ENCODE measurements at places on chromosomes 7 and 10.

DNA sequence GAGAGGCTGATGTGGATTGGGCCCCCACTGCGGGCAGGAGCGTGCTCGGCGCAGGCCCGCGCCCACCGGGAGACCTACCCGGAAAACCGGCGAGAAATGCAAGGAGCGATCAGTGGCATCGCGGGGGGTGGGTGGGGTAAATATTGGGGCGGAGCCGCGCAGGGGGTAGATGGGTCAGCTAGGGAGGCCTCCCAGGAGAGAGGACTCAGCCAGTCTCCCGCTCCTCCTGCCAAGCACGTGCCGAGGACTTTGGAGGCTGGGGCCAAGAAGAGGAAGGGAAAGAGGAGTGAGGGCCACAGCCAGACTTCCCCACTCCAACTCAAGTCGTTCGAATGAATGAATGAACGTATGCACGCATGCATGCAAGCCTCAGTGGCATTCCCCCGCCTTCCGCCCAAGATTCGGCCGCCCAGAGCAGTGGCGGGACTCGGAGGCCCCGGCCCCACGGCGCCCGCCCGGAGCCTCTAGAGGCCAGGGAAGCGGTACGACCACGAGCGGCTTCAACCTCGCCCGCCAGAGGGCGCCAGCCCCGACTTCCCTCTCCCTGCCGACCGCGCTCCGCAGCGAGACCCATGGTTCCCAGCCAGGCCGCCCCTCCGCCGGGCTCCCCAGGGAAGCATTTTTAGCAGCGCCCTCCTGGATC lies 3.6 kb downstream of the NPM3 start:
- peak; percentile 37 for DNase-seq

DNA sequence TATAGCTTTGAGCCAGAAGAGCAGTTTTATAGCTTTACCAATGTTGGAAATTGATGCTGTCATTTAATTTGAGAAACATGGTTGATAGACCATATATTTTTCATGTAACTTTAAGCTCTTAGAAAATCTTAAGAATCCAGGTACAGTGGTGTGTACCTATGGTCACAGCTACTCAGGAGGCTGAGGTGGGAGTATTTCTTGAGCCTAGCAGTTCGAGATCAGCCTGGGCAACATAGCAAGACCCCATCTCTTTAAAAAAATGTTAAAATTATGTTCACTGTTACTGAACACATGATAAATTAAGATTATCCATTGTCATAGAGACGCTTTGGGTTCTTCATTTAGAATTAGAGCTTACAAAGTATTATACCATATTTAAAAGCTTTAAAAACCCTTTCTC lies 18.2 kb downstream of the REEP3 start:
- DNase-seq: no peak

GRCh38 chr10:96376483-96376882 lies 17.7 kb upstream of the OPALIN start:
- DNase-seq: no peak

DNA sequence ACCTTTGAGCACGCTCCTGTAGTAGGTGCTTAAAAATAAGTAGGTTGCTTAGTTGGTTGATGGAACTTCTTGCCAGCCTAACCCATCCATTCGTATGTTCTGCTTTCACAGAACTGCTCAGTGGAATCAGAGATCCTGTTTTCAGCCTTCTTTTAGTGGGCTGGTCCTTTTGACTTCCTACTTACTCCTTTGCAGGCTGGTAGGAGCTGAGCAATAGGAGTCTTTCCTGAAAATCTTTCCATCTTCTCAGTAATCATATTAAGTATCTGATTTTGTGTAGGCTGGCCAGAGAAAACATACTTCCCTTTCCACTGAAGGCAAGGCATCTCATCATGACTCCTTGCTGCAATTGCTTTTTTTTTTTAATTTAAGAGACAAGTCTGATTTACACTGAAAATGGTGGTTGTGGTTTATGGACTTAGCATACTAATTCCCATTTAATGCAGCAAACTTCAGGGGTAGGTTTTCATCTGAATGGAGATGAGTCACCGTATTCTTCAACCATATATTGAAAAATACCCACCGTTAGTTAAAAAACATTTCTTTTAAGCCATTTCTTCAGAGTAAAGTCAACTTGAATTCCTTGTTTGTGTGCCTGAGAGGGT lies 208.0 kb downstream of the ZNF365 start:
- DNase-seq: no peak

DNA sequence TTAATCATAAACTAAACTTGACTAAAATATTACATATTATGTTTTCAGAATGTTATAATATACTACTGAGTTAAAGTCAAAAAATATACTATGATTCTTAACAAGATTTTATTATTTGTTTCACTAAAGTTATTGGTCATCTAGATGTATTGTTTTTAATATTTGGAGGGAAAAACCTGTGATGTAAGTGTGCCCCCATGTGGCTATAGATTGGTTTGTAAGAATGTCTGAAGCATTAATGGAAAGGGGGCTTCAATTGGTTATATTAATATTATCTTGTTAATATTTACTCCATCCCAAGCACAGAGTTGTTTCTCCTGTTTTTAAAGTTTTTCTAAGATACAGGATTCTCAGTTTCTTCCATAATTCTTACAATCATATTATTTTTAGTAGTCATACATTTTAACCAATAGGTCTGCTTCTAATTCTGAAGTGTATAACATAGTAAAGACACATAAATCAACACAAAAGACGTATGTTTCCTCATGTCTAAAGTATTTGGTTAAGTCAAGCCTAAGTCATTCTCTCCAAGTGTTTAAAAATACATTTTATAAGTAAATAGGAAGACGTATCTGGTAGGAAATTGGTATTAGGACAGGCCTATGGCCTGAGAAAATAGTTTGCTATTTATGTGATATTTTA lies 58.0 kb downstream of the GNAT3 start:
- DNase-seq: peak; percentile 47

- peak; percentile 67 for DNase-seq
These were observed 84.7 kb upstream of the GNA12 start for GRCh38 chr7:2928613-2929311.

- no peak for DNase-seq
These were observed 15.2 kb downstream of the CALML5 start for GRCh38 chr10:5484205-5484604.

- no peak for DNase-seq
These were observed 120.5 kb upstream of the SEMA3E start for GRCh38 chr7:83769407-83769806.

GRCh38 chr7:142854372-142855113 lies at the start of gene EPHB6:
Gene EPHB6, plus strand, starts transcription at chr7:142855076. Its CDS starts 8,152 bp downstream, at chr7:142863228.
- DNase-seq: no peak
